ENCODE measurements at places on chromosomes 11 and 22. TPM values are rescaled to one million over a fixed set of nuclear protein-coding genes. Genes with fewer than 3 reads are reported as not detected.

The CHRM1 gene
- total RNA-seq: not detected

The GUCY1A2 gene
- 0.26 TPM for total RNA-seq

The SPTBN2 gene
- 39.2 TPM for total RNA-seq

The ASPHD2 gene
- 7.4 TPM for total RNA-seq

The MOGAT2 gene
- not detected for total RNA-seq
